ENCODE measurements at places on chromosomes 13 and 19. TPM values are rescaled to one million over a fixed set of nuclear protein-coding genes. Genes with fewer than 3 reads are reported as not detected.

GRCh38 chr13:97226788-97227627 is 4.9 kb downstream of the MBNL2 start:
- DNase-seq: no peak

DNA sequence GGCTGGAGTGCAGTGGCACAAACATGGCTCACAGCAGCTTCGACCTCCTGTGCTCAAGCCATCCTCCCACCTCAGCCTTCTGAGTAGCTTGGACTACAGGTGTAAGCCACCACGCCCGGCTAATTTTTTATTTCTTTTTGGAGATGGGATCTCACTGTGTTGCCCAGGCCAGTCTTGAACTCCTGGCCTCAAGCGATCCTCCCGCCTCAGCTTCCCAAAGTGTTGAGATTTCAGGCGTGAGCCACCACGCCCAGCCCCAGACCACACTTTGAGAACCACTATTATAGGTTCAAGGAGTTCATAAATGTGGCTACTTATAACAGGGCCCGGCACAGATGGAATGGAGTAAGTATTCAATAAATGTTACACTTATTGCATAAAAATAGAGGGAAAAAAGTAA is 3.3 kb upstream of the SCN1B start:
- no peak for DNase-seq

GRCh38 chr19:48568345-48568886 is 16.4 kb downstream of the SULT2B1 start:
- DNase-seq: peak; percentile 98

DNA sequence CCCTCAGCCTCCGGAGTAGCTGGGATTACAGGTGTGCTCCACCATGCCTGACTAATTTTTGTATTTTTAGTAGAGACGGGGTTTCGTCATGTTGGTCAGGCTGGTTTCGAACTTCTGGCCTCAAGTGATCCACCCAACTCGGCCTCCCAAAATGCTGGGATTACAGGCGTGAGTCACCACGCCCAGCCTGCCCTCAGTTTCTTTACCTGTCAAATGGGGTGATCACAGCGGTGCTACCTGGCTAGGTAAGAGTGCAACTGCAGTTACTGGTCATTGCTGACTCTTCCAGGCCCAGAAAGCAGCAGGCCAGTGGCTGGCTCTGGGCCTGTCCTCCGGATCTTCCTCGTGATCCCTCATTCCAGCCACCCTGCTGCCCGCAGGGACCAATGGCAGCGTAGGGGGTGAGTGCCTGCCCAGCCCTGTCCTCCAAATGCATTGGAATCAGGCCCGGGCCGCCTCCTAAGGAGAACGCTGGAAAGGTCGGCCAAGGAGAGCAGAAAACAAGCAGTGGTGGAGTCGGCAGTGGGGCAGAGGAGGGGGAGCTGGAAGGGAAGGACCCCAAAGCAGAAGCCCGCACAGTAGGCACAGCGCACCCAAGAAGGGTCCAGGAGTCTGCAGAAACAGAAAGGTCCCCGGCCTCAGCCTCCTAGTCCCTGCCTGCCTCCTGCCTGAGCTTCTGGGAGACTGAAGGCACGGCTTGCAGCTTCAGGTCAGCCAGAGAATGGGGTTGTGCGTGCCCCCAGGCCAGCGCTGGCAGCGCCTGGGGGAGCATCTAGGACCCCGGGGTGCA is 1.8 kb upstream of the SLC27A1 start:
- DNase-seq: no peak

GRCh38 chr13:103009051-103009840 is 57.0 kb downstream of the SLC10A2 start:
- DNase-seq: no peak

DNA sequence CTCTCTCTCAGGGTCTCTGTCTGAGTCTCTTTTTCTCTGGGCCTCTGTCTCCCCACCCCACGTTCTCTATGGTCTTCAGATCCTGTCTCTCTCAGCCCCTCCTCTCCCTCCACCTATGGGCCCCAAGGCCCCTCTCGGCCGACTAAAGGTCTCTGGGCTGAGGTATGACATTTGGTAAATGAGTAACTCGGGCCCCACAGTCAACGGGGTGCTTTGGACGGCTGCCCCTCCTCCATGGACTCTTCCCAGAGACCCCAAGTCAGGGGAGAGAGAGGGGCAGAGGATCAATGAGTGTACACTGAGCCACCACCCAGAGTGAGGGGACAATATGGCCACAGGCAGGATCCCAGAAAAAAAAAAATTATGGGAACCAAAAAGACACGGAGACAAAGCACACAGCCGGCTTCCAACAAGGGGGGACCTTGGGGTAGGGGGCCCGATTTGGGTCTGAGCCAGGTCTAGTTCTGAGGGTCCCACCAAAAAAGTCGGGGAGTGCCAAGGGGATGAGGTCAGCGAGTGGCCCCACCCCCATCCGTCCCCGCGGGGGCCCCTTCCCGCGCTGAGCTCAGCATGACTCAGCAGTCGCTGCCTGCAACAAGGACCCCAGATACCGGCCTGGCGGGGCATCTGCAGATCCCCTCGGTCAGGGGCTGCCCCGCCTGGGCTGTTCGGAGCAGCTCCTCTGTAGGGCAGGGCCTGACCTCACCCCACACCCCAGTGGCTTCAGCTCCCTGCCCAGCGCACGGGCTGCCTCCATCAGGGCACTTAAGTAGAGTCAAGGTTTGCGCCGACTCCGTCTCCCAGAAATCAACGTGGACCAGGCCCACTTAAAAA is 1.5 kb upstream of the FTL start:
- peak; percentile 92 for DNase-seq

- peak; percentile 48 for DNase-seq
Observed at GRCh38 chr19:18280247-18281081, 958 bp downstream of the JUND start.

- no peak for DNase-seq
Observed at GRCh38 chr13:113040031-113040430, 65.6 kb upstream of the F7 start.

- DNase-seq: no peak
Observed at GRCh38 chr13:49404703-49405020, 39.2 kb downstream of the CAB39L start.

- no peak for DNase-seq
Observed at GRCh38 chr13:57345526-57345925, 178.5 kb downstream of the PRR20E start.

Gene ZNF729
- polyA plus RNA-seq: not detected

GRCh38 chr13:99003186-99003585 is 25.3 kb upstream of the DOCK9 start:
- DNase-seq: no peak

Gene CYP2S1
- polyA plus RNA-seq: 25.2 TPM

Gene DCT
- not detected for polyA plus RNA-seq

- DNase-seq: no peak
Observed at GRCh38 chr13:102295316-102296048, 106.4 kb downstream of the FGF14 start.

DNA sequence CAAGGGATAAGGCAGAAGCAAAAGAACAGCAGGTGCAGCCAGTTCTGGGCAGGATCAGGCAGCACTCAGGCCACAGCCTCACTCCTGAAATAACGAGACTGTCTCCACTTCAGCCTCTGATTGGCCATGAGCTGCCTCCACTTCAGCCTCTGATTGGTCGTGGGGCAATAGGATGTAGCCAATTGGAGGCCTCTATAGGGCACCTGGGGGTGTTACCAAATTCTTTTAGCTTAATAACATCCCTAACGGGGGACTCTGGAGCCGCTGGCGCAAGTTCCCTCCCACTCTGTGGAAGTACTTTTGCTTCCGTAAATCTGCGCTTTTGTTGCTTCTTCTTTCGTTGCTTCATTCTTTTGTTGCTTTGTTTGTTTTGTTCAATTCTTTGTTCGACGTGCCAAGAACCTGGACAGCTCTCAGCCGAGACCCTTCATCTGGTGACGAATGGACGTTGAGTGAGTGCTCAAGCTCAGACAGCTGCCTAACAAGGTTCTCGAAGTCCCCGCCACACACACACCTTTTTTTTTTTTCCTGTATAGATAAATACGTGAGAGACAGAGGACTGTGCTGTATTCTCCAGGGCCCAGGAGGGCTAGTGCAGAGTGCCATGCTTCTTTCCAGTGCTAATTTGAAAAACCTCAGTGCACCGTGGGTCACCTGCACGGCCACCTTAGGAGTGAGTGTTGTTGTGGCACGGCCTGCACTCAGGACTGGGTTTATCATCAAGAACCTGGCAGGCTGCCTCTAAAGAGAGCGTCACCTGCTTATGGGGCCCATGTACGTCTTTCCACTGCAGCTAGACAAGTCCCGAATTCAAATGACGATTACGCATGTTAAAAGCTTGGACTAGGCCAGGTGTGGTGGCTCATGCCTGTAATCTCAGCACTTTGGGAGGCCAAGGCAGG is 32.0 kb upstream of the TUBGCP3 start:
- DNase-seq: peak; percentile 7

Gene CYP4F12
- polyA plus RNA-seq: 6.3 TPM

- no peak for DNase-seq
Observed at GRCh38 chr13:108638901-108639300, 9.5 kb downstream of the MYO16 start.

DNA sequence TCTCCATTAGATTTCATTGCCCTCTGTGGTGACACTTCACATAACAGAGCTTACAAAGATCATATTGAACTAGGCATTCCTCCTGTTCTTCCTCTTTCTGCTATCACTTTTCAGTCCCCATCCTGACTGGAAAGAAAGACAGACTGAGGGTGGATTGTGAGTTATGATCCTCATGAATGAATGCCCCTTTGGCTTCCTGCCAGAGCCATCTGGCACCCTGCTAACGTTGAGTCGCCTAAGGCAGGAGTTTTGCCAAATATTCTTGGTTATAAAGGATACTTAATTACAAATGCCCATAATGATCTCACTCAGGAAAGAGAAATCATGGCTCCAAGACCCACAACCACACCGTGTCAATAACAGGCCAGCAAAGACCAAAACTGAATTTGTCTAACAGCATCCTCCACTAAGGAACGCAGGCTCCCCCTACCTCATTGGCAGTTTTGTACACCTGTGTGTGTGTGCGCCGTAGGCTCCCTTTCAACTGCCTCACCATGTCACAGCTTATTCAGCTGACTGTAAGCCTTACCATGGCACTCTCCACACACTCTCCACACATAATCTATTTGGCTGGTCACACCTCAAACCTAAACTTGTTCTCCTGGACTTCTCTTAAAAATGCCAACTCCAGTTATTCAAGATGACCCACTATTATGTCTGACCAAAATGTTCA is 15.5 kb downstream of the ZNF211 start:
- no peak for DNase-seq

- DNase-seq: no peak
Observed at GRCh38 chr19:54923276-54923675, 17.3 kb downstream of the NCR1 start.

- DNase-seq: peak; percentile 76
Observed at GRCh38 chr13:24220086-24220703, 59.7 kb downstream of the SPATA13 start.

Gene LRRC25
- polyA plus RNA-seq: not detected

Gene DUXA
- polyA plus RNA-seq: not detected

Gene CLDN10
- not detected for polyA plus RNA-seq

- peak; percentile 64 for DNase-seq
Observed at GRCh38 chr19:50555450-50556281, 12.6 kb downstream of the LRRC4B start.

GRCh38 chr13:44908266-44908665 is 81.0 kb downstream of the NUFIP1 start:
- DNase-seq: no peak

GRCh38 chr13:48125794-48126228 is 30.9 kb upstream of the MED4 start:
- no peak for DNase-seq

DNA sequence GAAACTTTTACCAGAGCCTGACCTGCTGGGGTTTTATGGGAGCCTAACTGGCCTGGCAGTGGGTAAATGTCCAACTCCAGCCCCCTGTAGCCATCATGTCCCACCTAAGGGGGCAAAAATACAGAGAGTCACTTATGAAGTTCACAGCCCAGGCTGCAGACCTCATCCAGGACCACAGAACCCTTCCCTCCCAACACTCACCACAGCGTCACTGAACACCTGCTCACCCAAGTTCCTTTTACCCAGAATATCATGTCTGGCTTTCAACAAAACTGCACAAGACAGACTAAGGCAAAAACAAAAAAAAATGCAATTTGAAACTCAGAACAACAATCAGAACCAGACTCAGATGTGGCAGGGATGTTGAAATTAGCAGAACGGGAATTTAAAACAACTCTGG is 6.4 kb downstream of the CEACAM3 start:
- no peak for DNase-seq

DNA sequence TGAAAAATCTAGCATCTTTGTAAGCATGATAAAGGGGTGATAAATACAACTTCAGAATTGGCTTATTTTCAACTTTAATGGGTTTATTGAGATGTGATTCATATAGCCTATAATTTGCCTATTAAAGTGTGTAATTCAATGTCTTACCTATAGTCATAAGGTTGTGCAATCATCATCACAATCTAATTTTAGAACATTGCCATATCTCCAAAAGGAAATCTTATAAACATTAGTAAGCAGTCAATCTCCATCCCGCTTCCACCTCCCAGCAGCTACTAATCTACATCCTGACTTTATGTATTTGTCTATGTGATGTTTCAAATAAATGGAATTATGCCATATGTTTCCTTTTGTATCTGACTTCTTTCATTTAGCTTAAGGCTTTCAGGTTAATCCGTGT is 145.2 kb upstream of the KLHL1 start:
- no peak for DNase-seq

Gene ZC3H4
- polyA plus RNA-seq: 33.4 TPM

Measured in A549 (cell line).